ENCODE measurements at places on chromosomes 1 and 21.
A peak's percentile ranks its signal among the peaks of the same experiment; 100 is the strongest.

- DNase-seq, result no peak
These were observed 11.4 kb upstream of the CFAP126 start for GRCh38 chr1:161379071-161379470.

GRCh38 chr1:41846625-41847405, 71.9 kb downstream of the HIVEP3 start:
- no peak for DNase-seq

DNA sequence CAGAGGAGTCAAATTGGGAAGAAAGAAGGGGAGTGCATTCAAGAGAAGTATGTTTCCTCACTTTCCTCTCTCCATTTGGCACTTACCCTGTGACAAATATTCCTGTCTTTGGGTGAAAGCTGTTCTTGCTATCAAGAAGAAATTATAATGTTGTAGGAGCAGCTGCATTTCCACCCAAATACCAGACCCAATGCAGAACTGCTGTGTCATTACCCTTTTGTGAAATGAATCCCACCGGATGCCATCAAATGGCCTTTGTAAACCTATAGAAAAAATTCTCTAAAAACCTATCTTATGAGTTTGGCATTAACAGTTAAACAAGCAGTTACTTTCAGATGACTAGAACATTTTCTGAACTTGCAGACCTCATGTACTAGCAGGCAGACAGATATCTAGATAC, 16.7 kb upstream of the PALMD start:
- DNase-seq, result no peak

DNA sequence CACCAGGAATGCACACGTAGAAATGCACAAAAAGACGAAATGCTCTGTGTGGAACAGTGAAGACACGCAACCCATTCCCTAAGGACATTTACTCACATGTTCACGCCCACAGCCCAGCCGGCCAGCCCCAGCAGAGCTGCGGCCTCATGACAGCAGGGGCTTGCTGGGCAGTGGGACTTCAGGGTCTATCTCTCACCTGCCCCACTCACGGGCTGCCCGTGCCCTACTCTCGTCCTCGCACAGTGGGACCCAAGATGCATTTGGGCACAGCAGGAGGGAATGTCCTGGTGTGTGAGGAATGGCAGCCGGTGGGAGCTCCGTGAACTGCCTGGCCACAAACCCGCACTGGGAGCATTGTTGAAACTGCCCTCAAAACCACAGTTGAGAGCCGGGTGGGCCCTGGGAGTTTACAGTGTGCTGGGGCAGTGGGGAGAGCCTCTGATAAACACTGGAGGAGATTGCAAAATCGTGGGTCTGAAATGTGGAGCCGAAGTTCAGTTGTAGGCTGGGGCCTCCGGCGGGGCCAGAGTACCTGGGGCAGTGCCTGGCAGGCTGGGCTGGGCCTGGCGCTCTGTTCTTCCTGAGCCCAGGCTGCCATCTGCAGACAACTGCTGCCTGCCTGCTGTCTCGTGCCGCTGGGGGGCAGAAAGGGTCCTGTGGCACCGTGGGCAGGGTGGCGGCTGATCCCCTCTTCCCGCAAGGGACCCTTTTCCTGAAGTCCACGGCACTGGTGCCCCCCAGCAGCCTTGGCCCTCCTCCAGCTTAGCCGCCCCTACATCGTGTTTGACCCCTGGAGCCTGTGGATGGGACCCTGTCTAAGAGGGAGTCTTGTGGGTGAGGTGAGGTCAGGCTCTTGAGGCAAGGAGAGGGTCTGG, 20.7 kb upstream of the POFUT2 start:
- DNase-seq, result no peak

GRCh38 chr1:108646648-108647269, 14.1 kb downstream of the HENMT1 start:
- peak; percentile 40 for DNase-seq

DNA sequence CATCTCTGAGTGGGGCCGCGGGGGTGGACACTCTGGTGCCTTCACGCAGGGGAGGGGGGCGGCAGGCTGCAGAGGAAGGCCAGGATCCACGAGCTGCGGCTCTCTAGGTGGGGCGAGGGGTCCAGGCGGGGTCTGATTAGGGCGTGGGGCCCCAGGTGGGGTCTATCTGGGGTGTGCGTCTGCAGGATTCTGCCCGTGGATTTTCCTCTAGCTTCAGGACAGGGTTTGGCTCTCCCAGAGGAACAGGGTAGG, 6.3 kb downstream of the JMJD4 start:
- no peak for DNase-seq

GRCh38 chr1:171748651-171749050, 6.8 kb upstream of the VAMP4 start:
- DNase-seq, result no peak

GRCh38 chr21:44730951-44731579, 19.7 kb upstream of the TSPEAR start:
- no peak for DNase-seq

DNA sequence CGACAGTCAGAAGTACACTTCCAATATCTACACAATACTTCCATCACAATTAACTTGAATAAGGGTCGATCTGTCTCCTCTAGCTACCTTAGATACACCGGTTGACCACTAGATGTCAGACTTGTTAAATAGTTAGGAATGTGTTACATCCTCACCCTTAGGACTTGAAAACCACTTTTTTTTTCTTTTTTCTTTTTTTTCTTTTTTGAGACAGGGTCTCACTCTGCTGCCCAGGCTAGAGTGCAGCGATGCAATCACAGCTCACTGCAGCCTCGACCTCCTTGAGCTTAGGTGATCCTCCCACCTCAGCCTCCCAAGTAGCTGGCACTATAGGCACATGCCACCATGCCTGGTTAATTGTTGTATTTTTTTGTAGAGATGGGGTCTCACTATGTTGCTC, 120.4 kb upstream of the GREM2 start:
- peak; percentile 41 for DNase-seq

- no peak for DNase-seq
These were observed 17.5 kb downstream of the PFKL start for GRCh38 chr21:44317241-44317782.

DNA sequence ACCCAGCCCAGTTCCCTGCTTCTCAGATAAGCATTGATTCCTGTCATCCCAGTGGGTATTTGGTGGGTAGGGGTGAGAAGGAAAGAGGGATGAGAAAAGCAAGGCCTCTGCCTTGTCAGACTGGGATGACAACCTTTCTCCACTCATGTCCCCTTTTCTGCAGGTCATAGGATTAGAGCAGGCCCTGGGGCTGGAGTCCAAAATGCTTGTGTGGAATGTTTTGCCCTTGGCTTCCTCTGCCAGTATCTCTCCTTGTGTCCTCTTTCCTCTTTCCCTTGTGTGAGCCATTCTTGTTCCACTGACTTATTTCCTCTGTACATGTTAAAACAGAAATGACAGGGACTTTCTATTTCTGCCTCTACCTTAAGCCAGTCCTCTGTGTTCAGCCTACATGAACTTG, 4.1 kb downstream of the ATP2B4 start:
- DNase-seq, result no peak

DNA sequence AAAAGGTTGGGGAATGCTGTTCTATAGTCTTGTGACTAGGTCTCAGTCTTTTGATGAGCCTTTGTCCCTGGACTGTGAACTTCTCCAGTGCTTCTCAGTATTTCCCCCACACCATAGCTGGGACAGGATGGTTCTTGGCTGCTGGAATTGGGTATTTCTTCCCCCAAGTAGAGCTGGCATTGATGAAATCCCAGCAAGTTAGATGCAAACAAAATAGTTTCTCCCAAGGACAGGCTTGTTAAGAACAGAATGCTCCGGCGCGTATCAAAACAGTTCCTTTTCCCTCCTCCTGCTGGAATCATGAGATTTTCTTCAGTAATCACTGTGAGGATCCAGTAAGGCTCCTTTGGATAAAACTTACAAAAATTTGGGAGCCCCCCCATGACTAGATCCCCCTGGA, 162.6 kb downstream of the PIK3R3 start:
- DNase-seq, result no peak

DNA sequence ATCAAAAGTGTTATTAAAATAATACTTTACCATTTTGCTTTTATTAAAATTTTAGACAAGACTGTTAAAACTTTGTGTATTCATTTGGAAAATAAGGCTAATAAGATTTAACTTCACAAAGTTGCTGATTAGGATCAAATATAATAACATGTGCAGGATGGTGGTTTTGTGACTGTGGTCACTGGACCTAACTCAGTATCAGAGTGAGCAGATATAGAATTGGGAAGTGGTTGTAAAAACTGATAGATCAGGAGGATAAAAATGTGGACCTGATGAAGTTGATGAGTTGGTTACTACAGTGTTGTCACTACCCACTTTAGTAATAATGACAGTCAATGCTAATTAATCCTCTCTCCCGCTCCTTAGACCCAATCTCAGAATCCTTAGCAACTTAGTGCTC, 186.4 kb downstream of the AKT3 start:
- no peak for DNase-seq

DNA sequence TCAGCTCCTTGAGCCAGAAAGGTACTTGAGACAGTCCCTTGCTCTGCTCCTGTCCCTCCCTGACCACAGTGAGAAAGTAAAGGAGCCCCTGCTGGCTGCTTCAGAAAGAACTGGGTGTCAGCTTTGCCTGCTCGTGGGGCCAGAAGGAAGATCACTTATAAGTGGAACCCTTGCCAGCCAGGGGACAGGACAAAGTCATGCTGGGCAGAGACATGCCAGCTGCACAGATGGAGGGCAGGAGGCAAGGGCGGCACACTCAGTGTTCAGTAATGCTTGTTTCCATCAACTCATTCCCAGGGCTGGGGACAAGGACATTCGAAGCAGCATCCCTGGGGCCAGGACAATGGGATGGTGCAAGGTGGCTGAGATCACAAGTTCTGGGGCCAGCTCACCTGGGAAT, 41.8 kb downstream of the NTPCR start:
- DNase-seq, result no peak

DNA sequence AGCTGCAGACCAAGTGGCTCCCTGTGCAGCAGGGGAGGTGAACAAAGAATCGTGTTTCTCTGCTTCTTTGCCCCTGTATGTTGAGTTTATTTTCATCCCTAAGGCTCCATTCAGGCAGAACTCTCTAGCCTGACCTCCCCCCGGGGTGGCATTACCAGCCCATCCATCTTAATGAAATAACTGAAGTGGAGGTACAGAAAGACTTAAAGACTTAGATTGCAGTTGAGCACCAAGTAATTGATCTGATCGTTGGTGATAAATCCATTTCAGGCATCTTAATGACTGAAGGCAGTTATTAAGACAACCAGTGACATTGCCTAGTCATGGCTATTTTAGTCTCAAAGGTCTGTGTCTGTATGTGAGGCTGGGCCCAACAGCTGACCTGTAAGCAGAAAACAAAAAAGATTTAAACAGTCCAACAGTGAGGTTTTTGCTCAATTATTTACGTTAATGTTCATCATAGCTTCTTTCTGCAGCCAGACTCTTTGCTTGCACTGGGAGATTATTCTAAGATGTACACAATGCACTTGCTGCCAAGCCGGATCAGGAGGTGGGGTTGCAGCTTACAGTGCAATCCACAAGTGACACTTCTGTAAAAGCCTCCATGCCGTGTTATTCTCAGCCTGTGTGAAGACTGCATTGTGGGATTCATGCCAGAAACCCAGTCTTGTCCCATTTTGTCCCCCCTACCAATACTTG, 363.0 kb upstream of the DUSP10 start:
- no peak for DNase-seq

GRCh38 chr1:99645699-99646531, at the start of gene PALMD:
TSS of gene PALMD (plus strand) at chr1:99646113. CDS start at chr1:99646318, 205 bp downstream.
- DNase-seq, result no peak

DNA sequence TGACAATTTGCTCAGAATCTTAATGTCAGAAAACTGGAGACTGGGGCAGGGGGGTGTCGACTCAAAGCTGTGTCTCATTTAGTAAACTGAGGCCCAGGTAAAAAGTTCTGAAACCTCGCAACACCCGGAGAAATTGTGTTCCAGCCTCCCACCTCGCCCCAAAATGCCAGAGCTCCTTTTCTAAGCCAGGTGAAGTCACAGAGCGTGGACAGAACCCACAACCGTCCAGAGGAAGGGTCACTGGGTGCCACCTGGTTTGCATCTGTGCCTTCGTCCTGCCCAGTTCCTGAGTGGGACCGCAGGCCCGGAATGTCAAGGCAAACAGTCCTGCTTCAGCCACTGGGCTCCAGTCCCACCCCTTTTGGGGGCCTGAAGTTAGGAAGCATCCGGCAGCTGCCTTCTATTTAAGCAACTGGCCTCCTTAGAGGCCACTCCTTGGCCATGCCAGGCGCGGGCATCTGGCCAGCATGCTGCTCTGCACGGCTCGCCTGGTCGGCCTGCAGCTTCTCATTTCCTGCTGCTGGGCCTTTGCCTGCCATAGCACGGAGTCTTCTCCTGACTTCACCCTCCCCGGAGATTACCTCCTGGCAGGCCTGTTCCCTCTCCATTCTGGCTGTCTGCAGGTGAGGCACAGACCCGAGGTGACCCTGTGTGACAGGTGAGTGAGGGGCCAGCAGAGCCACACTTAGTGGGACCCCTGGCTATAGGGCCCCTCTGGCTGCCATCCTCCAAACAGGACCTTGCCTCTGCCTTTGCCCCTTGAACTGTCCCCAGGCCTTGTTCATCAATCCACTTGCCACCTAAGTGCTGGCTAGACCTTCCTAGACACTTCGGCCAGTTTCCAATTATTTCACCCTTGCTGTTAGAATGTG, at the start of gene TAS1R1:
Gene TAS1R1 (plus strand): TSS at position 401 of the 872 bp plus-strand sequence. CDS start 67 bp downstream, at position 468.
- no peak for DNase-seq

DNA sequence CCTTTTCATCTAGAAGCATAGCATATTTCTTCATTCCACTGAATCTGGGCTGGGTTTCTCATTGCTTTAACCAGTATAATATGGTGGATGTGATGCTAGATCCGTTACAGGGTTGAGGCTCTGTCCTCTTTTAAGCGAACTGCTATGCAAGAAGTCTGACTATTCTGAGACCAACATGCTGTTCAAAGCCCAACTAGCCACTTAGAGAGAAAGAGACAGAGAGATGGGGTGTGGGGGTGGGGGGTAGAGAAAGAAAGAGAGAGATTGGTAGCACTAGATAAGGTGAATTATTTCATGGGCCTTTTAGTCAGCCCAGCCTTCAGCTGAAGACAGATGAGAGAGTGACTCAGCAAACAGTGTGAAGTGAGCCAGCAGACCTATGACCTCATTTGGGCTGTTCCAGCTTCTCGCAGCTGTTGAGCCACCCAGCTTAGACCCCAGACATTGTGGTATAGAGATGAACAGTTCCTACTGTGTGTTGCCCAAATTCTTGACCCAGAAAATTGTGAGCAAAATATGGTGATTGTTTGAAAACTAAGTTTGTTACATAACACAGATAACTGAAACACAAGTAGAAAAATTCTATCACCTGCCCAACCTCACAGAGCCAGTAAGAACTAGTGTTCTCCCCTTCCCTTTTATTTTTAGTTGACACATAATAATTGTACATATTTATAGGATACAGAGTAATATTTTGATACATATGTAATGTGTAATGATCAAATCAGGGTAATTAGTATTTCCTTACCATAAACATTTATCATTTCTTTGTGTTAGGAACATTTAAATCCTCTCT, 40.7 kb upstream of the PRKACB start:
- DNase-seq, result peak; percentile 47
